Umbilical cord (tissue), 2 donors: ENCODE measurements at places on chromosomes 2 and 18. TPM values are rescaled to one million over a fixed set of nuclear protein-coding genes. Genes with fewer than 3 reads are reported as not detected.

KHK gene
- 3.4 TPM for total RNA-seq

ATP6V1B1 gene
- not detected for total RNA-seq

RAD51AP2 gene
- 11.6 TPM for total RNA-seq

SLC14A1 gene
- 15.2 TPM for total RNA-seq

AFF3 gene
- total RNA-seq = 22.1 TPM

DSC3 gene
- total RNA-seq = 86.9 TPM

GPD2 gene
- 8.9 TPM for total RNA-seq

GATA6 gene
- 53.0 TPM for total RNA-seq

CXCR4 gene
- total RNA-seq = 7.5 TPM

TSGA10 gene
- total RNA-seq = 6.0 TPM

NT5DC4 gene
- total RNA-seq = 1.2 TPM

RMDN2 gene
- 31.8 TPM for total RNA-seq

VSNL1 gene
- 7.7 TPM for total RNA-seq

ARHGEF4 gene
- total RNA-seq = 8.9 TPM

PHOSPHO2 gene
- 5.8 TPM for total RNA-seq

CYP27C1 gene
- total RNA-seq = 0.72 TPM

KIAA2012 gene
- 1.7 TPM for total RNA-seq

ALKAL2 gene
- not detected for total RNA-seq

RPRM gene
- 6.0 TPM for total RNA-seq

GREB1 gene
- 11.1 TPM for total RNA-seq

PDCD1 gene
- total RNA-seq = not detected

ITGB6 gene
- total RNA-seq = 19.0 TPM

NOSTRIN gene
- 22.9 TPM for total RNA-seq

LGALSL gene
- 14.9 TPM for total RNA-seq

COL4A3 gene
- 3.9 TPM for total RNA-seq

POMC gene
- total RNA-seq = 0.72 TPM

HOXD10 gene
- total RNA-seq = 14.4 TPM

ANKAR gene
- 30.6 TPM for total RNA-seq

CD8B2 gene
- total RNA-seq = 2.6 TPM

PECR gene
- total RNA-seq = 1.7 TPM

GPR39 gene
- 7.7 TPM for total RNA-seq

PRKAG3 gene
- total RNA-seq = not detected

TAF1B gene
- total RNA-seq = 44.3 TPM

GREB1L gene
- 14.9 TPM for total RNA-seq

TDRD15 gene
- 5.3 TPM for total RNA-seq

ADAM23 gene
- 3.4 TPM for total RNA-seq

RSAD2 gene
- total RNA-seq = 36.4 TPM

PSMD14 gene
- 33.7 TPM for total RNA-seq

SLC11A1 gene
- 32.5 TPM for total RNA-seq

VAMP8 gene
- total RNA-seq = 25.5 TPM

GALNT1 gene
- total RNA-seq = 72.5 TPM

ABI2 gene
- total RNA-seq = 34.7 TPM

CNGA3 gene
- 1.2 TPM for total RNA-seq

RNF181 gene
- 76.3 TPM for total RNA-seq

MSTN gene
- 0.72 TPM for total RNA-seq

WIPF1 gene
- 21.2 TPM for total RNA-seq

SLC5A7 gene
- total RNA-seq = 5.3 TPM

ASIC4 gene
- 0.96 TPM for total RNA-seq

FTCDNL1 gene
- total RNA-seq = 0.96 TPM

EFHD1 gene
- 1.2 TPM for total RNA-seq

DSG4 gene
- total RNA-seq = 0.24 TPM

DLX2 gene
- total RNA-seq = 0.96 TPM

HRH4 gene
- total RNA-seq = 0.48 TPM

CHST9 gene
- total RNA-seq = 3.4 TPM

ACVR1C gene
- total RNA-seq = 2.4 TPM

CCDC93 gene
- total RNA-seq = 24.1 TPM

EVX2 gene
- 1.2 TPM for total RNA-seq

GLI2 gene
- total RNA-seq = 2.2 TPM
